ENCODE measurements at places on chromosomes 1 and 21. TPM values are rescaled to one million over a fixed set of nuclear protein-coding genes. Genes with fewer than 3 reads are reported as not detected.

GBP4 gene
- total RNA-seq: 20.2 TPM

NBPF4 gene
- not detected for total RNA-seq

GPR153 gene
- 4.7 TPM for total RNA-seq

IGSF21 gene
- total RNA-seq: 5.0 TPM

LRRIQ3 gene
- total RNA-seq: 1.1 TPM

LCE2A gene
- not detected for total RNA-seq

PDE9A gene
- 4.2 TPM for total RNA-seq

DNA sequence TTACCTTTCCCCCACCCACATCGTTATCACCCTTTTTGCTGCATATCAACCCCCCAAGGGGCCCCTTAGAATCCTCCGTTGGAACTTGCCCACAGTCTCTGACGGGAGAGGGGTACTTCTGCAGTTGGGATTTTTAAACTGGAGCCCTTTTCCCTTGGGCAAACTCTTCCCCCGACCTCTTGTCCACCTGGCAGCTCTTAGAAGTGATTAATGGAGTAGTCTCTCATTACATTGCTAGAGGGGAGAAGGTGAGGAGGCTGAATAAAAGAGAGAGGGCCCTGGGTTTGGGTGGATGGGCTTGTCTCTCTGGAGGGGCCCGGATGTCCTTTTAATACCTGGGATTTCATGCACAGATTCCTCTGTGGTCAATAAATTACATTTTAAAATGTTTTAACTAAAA lies 27.2 kb upstream of the TSPAN2 start:
- no peak overlapping the region for H3K4me3 ChIP-seq
- no peaks in the 10 kb centered on the region for H3K27me3 ChIP-seq
- H3K36me3 ChIP-seq: no peaks in the 10 kb centered on the region
- DNase-seq: no peak

DNA sequence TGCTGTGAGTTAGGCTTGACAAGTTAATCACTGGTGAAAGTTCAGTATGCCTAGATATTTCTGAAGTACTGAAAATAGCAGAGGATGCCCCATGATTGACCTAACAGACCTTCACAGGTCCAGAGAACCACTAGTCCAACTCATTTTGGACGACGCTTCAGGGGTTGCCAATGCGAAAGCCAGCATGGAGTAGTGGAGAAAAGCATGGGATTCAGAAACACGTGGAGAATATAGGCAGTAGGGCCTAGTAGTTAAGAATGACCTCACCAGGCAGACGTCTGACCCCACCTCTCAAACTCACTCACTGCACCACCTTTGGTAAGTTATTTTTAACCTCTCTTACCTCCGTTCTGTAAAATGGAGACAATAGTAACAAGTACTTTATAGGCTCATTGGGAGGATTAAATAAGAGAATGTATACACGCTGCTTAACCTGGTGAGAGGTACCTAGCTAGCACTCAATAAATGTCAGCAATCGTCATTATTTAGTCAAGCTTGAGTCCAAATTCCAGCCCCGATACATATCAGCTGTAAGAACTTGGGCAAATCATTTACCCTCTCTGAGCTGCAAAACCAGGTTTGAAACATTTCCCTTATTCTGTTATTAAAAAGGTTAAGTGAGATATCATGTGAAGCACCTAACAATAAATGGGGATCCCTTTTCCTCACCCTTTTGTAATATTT lies 13.2 kb downstream of the PLPP3 start:
- peaks cover 15% of the 10 kb centered on the region for H3K4me1 ChIP-seq
- DNase-seq: no peak
- no peaks in the 10 kb centered on the region for H3K27me3 ChIP-seq
- H3K36me3 ChIP-seq: no peaks in the 10 kb centered on the region
- H3K27ac ChIP-seq: no peak overlapping the region
- H3K4me3 ChIP-seq: no peak overlapping the region

DNA sequence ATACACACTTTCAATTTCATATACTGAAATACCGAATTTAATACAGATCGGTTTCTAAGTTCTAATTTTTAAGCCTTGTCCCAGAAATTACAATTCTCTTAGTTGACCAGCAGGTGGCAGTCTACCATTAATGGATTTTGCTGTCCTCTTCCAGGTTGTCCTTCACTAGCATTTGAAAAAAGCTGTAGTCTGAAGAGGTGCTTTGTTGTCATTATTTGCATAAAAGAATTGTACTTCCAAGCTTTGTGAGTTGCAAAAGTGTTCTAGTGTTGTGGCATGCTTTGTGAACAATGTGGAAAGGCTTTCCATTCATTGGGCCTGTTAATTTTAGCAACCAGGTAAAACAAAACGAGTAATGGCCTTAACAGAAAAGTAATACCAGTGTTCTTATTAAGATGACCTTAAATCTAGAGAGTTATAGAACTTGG lies 193.6 kb downstream of the RPS6KC1 start:
- peaks cover 7% of the 10 kb centered on the region for H3K36me3 ChIP-seq
- DNase-seq: no peak
- H3K4me1 ChIP-seq: no peaks in the 10 kb centered on the region
- H3K27ac ChIP-seq: no peak overlapping the region

DNA sequence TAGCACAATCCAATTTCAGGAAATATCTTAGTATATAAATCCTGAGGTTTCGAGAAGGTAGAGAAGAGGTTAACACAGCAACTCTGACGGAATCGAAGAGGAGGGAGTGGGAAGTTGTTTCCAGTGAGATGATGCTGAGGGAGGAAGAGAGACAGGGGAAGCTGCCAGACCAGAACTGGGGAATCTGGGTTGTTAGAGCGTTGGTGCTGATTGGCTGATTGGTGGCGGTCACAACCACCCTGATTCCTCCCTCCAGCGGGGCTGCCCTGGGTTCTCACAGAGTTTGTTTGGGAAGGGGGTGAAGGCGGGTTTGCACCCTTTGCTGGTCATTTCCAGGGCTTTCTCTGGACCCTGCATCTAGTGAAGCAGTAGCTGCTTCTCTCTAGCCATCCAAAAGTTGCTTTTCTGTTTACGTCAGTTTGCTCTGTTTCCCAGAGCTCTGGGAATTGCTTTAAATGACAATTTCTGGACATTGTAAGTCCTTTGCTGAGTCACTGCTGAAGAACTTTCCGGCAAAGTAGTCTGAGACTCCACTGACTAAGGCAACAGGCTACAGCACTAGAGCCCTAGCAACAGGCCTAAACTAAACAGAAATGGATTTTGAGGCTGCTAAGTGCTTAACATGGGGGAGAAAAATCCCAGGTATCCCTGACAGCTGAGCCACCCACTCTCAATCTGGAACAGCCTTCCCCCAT lies 90.1 kb downstream of the TENT5C start:
- no peaks in the 10 kb centered on the region for H3K36me3 ChIP-seq
- H3K4me1 ChIP-seq: peaks cover 13% of the 10 kb centered on the region
- H3K27ac ChIP-seq: peak overlapping the region; percentile 89
- no peaks in the 10 kb centered on the region for H3K27me3 ChIP-seq
- peak overlapping the region; percentile 65 for H3K4me3 ChIP-seq
- no peak for DNase-seq

GRCh38 chr1:9115351-9116205 lies 13.3 kb downstream of the GPR157 start:
- H3K36me3 ChIP-seq: no peaks in the 10 kb centered on the region
- H3K27ac ChIP-seq: no peak overlapping the region
- DNase-seq: no peak
- no peaks in the 10 kb centered on the region for H3K4me1 ChIP-seq
- no peak overlapping the region for H3K4me3 ChIP-seq

- H3K27ac ChIP-seq: no peak overlapping the region
- H3K4me1 ChIP-seq: no peaks in the 10 kb centered on the region
These were observed 305.2 kb upstream of the FMN2 start for GRCh38 chr1:239786464-239786863.

GRCh38 chr1:87791931-87792740 lies 463.5 kb downstream of the LMO4 start:
- no peaks in the 10 kb centered on the region for H3K4me1 ChIP-seq
- DNase-seq: no peak
- no peak overlapping the region for H3K27ac ChIP-seq
- no peaks in the 10 kb centered on the region for H3K36me3 ChIP-seq
- no peaks in the 10 kb centered on the region for H3K27me3 ChIP-seq

GRCh38 chr1:225711236-225711937 lies 58.5 kb upstream of the ENAH start:
- DNase-seq: no peak
- no peaks in the 10 kb centered on the region for H3K36me3 ChIP-seq
- peaks cover 13% of the 10 kb centered on the region for H3K4me1 ChIP-seq
- H3K27me3 ChIP-seq: no peaks in the 10 kb centered on the region

- H3K27ac ChIP-seq: no peak overlapping the region
- H3K4me3 ChIP-seq: no peak overlapping the region
- H3K36me3 ChIP-seq: no peaks in the 10 kb centered on the region
- DNase-seq: no peak
- H3K27me3 ChIP-seq: no peaks in the 10 kb centered on the region
These were observed 4.8 kb downstream of the TTLL7 start for GRCh38 chr1:83994111-83994510.

DNA sequence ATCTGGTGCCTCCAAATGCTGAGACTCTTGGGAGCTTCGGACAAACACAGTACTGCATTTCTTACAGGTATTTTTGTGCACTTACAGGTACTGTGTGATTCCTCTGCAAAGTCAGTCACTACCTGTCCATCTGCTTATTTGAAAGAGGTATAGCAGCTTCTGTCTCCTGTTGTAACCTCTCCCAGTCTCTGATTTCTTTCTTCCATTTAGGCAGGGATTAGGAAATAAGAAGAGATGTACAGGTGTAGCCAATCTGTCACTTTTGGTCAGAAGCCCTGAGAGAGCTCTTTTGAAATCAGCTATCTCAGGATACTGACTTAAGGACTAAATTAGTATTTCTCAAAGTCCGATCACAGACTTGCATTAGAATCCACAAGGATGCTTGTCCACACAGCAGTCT lies 54.0 kb downstream of the AKT3 start:
- no peaks in the 10 kb centered on the region for H3K27me3 ChIP-seq
- H3K27ac ChIP-seq: no peak overlapping the region
- H3K4me3 ChIP-seq: no peak overlapping the region
- H3K4me1 ChIP-seq: peaks cover 31% of the 10 kb centered on the region
- H3K36me3 ChIP-seq: no peaks in the 10 kb centered on the region

- H3K36me3 ChIP-seq: peaks cover 29% of the 10 kb centered on the region
- no peak overlapping the region for H3K4me3 ChIP-seq
- no peak for DNase-seq
These were observed 135.0 kb downstream of the CASZ1 start for GRCh38 chr1:10661453-10661852.

- H3K4me1 ChIP-seq: no peaks in the 10 kb centered on the region
- DNase-seq: no peak
- H3K4me3 ChIP-seq: no peak overlapping the region
- no peaks in the 10 kb centered on the region for H3K27me3 ChIP-seq
These were observed 29.0 kb downstream of the SIM2 start for GRCh38 chr21:36727866-36728265.

- H3K4me1 ChIP-seq: no peaks in the 10 kb centered on the region
- no peak overlapping the region for H3K27ac ChIP-seq
- DNase-seq: no peak
These were observed 81.5 kb upstream of the ZP4 start for GRCh38 chr1:237972186-237972585.

DNA sequence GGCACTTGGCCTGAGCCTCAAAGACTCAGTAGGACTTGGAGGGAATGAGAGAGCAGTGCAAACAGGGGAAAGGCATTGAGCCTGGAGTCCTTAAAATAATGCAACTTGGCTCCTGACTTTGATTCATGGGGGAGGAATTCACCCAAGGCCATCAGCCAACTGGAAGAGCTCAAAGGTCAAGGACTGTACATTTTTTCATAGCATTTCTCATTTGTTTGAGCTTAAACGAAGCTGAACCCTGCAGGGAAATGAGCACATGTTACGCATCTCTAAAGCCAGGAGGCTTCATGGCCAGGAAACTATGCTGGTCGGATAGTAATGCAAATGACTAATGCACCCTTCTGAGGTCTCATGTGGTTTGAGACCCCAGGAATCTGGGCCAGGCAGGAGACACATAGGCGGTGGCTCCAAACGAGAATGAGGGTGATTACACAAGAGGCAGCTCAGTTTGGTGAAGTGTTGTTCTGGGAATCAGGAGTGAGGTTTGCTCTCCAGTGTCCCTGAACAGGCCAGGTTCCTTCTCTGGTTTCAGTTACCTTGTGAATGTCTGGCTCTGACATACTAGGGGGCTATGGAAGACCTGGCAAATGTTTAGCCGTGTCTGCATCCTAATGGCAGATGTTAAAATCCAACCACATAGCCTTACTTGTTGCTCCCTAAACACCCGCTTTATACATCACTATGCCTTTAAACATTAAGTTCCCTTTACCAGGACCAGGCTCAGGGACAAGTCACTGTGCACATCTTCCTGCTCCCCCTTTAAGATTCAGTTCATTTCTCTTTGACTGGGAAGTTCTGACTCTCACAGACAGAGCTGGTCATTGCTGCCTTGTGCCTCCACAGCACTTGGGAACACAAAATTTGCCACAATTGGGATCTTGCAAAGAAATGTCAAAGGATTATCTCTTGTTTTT lies 503.9 kb upstream of the USP24 start:
- H3K27ac ChIP-seq: peak overlapping the region; percentile 59
- DNase-seq: peak; percentile 56
- H3K27me3 ChIP-seq: no peaks in the 10 kb centered on the region
- H3K4me3 ChIP-seq: no peak overlapping the region
- H3K36me3 ChIP-seq: no peaks in the 10 kb centered on the region

- H3K4me1 ChIP-seq: no peaks in the 10 kb centered on the region
- no peak overlapping the region for H3K27ac ChIP-seq
- H3K27me3 ChIP-seq: no peaks in the 10 kb centered on the region
These were observed 46.3 kb downstream of the POFUT2 start for GRCh38 chr21:45241357-45241756.

GRCh38 chr1:75310067-75310466 lies 175.9 kb downstream of the LHX8 start:
- no peaks in the 10 kb centered on the region for H3K36me3 ChIP-seq
- H3K27ac ChIP-seq: no peak overlapping the region
- H3K27me3 ChIP-seq: no peaks in the 10 kb centered on the region
- no peaks in the 10 kb centered on the region for H3K4me1 ChIP-seq
- no peak for DNase-seq
- no peak overlapping the region for H3K4me3 ChIP-seq

GRCh38 chr21:16644685-16645084 lies 868.2 kb upstream of the CXADR start:
- H3K36me3 ChIP-seq: no peaks in the 10 kb centered on the region
- no peak overlapping the region for H3K4me3 ChIP-seq
- no peaks in the 10 kb centered on the region for H3K4me1 ChIP-seq
- no peak overlapping the region for H3K27ac ChIP-seq

- H3K36me3 ChIP-seq: no peaks in the 10 kb centered on the region
- H3K27me3 ChIP-seq: no peaks in the 10 kb centered on the region
- no peak overlapping the region for H3K4me3 ChIP-seq
- no peak overlapping the region for H3K27ac ChIP-seq
- DNase-seq: no peak
- H3K4me1 ChIP-seq: peaks cover 19% of the 10 kb centered on the region
These were observed 66.7 kb downstream of the KCNJ6 start for GRCh38 chr21:37849506-37850102.

DNA sequence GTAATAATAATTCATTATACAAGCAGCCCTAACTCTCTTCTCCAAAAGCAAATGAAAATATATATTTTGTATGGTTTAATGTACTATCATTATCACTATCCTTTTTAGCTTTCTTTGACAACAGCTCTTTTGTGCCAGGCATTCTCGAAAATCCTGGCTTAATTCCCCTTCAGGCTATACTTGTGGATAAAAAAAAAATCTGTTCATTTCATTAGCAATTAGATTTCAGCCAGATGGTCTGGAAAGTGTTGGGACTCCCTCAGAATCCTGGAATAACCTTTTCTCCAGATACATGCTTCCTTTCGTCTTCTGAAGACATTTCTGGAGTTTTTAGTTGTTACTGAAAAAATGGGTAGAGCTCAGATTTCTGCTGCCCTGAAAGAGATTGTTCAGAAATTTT lies 83.4 kb upstream of the PLPPR4 start:
- no peaks in the 10 kb centered on the region for H3K27me3 ChIP-seq
- no peak overlapping the region for H3K4me3 ChIP-seq
- H3K36me3 ChIP-seq: no peaks in the 10 kb centered on the region
- DNase-seq: no peak
- no peaks in the 10 kb centered on the region for H3K4me1 ChIP-seq
- H3K27ac ChIP-seq: no peak overlapping the region

All from thoracic aorta (tissue), 2 donors.